Activated CD4-positive, alpha-beta T cell treated with anti-CD3 and anti-CD28 coated beads, Interleukin-2, amount 10 ng/mL, durations not matched to agents 24 days and 14 days (primary cell): ENCODE measurements at places on chromosomes 4 and X.

DNA sequence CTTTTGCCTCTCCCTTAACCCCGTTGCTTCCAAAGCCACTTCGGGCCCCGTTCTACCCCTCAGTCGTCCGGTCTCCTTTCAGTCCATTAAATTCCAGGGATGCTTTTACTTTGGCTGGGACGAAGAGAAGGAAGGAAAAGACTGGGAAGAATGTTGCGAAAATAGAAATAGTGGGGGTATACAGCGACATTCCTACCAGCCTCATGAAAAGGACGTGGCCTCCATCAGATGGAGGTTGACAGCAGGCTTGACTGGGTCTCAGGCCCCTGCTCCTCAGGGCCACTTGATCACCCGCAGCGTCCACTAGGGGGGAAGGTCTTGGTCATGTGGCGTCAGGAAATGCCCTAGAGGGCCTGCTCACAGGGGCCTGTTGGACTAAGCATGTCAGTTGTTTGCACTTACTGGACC is 657 bp upstream of the ANKRD50 start:
- peak; percentile 58 for DNase-seq

DNA sequence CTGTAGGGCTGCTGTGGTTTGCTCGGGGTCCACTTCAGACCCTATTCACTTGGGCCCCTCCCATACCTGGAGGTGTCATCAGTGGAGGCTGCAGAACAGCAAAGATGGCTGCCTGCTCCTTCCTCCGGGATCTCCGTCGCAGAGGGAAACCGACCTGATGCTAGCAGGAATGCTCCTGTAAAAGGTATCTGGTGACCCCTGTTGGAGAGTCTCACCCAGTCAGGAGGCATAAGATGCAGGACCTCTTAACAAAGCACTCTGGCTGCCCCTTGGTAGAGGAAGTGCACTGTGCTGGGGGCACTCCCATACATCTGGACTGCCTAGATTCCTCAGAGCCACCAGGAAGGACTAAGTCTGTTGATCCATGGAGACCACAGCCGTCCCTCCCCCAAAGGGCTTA is 296.9 kb downstream of the GRID2 start:
- DNase-seq: no peak

DNA sequence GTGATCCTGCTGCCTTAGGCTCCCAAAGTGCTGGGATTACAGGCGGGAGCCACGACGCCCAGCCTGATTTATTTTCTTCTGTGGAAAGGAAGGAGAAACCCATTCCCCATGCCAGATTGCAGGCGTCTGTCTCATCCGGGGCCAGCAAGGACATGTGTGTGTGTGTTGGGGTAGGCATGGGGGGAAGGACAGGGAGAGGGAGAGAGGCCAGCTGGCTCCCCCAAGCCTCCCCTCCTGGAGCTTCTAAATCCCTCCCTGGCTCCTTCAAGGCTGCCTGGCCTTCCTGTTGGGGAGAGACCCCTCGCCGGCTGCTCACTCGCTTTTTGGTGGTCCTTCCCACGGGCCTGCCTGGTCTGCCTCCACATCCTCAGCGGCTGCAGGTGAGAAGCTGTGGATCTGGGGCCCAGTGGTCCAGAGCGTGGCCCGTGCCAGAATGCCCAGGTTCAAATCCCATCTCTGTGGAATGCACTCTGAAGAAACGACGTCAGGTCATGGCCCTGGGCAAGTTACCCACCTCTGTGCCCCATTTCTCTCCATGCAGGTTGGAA is 1.3 kb upstream of the PLXNB3 start:
- DNase-seq: no peak

DNA sequence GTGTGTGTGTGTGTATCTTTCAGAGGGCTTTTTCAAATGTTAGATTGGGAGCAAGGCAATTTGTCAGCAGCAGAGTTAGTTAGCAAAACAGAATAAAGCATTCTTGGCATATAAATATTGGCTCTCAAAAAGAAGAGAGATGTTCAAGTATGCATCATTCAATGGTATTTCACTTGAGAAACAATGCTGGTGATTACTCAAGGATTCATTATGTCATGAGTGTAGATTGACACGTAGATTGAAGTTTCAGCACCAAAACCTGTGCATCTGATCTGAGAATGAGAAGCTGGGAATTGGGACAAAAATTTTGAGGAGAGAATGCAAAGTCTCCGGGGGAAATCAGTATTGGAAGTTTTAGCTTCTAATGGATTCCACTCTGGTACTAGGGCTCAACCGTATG is 241.4 kb downstream of the FRMPD4 start:
- DNase-seq: no peak

- no peak for DNase-seq
These were observed 238.9 kb downstream of the MAML3 start for GRCh38 chr4:139915037-139915436.

GRCh38 chrX:49257846-49258748 is 6.4 kb downstream of the FOXP3 start:
- peak; percentile 63 for DNase-seq

- no peak for DNase-seq
These were observed 100.2 kb downstream of the KLHL13 start for GRCh38 chrX:118016422-118016821.

DNA sequence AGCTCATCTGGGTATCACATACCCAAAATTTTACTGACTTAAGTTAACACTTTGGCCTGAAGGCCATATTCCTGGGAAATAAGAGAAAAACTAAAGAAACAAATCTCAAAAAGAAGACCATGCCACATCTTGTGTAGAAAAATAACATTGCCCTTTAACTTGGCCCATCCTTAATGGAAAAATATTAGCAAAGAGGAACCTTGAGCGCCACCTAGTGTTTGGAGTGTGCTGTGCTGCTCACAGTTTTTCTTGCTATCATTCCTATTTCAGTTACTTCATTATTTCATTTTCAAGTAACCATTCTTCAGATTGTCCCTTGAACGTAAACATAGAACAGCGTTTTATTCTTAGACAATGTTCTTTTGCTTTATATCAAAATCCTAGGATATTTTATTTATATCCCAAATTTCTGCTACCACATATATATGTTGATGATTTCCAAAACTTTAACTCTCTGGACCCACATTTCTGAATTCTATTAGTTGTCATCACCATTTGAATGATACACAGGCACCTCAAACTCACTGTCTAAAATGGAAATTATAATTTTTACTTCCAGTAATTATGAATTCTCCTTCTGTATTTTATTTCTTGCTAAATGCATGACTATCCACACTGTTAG is 999.0 kb upstream of the ADGRL3 start:
- peak; percentile 75 for DNase-seq

DNA sequence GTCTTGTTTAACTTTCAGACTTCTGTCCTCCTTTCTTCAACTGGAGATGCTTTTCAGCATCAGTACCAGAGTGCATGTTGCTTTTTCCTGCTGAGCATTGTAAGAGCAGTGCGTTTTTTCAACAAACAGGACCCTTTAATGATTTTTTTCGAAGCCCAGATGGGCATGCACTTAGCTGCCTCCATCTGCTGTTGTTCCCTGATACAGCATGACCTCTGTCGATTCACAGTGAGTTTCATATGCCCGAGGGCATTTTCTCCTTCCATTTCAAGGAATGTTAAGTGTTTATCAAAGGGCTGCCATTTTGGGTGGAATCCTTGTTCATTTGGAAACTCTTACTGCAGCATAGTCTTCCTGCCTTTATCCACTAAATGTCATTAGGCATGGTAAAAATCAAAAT is 428.6 kb downstream of the DTHD1 start:
- DNase-seq: no peak

GRCh38 chrX:118761939-118762707 is 34.7 kb downstream of the IL13RA1 start:
- DNase-seq: no peak

GRCh38 chr4:82499738-82500434 is 61.9 kb downstream of the TMEM150C start:
- DNase-seq: no peak

DNA sequence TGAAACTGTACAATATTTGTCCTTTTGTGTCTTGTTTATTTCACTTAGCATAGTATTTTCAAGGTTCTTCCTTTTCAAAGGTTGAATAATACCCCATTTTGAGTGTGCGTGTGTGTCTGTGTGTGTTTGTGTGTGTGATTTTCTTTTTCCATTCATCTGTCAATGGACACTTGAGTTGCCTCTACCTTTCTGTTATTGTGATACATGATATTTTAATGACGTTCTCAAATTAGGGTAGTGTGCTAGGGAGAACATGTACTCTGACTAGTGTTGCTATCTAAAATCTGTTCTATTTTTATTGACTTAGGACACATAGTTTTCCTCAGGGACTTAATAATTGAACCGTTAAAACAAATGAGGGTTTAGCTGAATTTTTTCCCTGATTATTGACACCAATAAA is 9.9 kb downstream of the MMRN1 start:
- no peak for DNase-seq

DNA sequence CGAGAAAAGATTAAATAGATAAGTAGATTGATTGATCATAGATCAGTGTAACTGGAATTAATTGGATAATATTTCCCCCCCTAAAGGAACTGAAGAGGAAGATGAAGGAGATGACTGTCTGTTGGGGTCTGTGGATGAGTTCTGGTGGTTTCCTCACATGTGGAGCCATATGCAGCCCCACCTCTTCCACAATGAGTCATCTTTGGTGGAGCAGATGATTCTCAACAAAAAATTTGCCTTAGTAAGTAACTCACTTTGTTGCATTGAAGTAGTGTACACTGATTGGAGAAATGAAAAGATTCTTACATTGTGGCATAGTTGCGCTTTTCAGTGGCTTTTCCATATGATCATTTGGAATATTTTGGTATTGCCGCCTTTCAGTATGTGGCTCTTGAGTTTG is 80.4 kb downstream of the NDST3 start:
- no peak for DNase-seq

DNA sequence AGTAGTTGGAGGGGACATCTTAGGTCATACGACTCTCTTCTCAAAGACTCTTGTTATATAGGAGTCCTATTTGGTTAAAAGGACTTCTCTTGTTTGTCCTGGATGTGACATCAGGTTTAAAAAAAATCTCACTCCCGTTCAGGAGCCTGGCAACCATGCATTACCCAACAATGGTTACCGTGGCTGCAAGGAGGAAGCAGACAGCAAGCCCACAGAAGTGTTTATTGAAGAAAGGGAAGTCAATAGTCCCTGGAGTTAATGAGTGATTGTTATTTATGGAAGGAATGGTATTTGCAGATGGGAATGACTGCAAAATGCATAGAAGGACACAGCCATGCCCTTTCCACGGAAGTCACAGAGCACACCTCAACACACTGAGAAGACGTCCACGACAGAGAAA is 75.9 kb upstream of the ENPP6 start:
- DNase-seq: peak; percentile 66

DNA sequence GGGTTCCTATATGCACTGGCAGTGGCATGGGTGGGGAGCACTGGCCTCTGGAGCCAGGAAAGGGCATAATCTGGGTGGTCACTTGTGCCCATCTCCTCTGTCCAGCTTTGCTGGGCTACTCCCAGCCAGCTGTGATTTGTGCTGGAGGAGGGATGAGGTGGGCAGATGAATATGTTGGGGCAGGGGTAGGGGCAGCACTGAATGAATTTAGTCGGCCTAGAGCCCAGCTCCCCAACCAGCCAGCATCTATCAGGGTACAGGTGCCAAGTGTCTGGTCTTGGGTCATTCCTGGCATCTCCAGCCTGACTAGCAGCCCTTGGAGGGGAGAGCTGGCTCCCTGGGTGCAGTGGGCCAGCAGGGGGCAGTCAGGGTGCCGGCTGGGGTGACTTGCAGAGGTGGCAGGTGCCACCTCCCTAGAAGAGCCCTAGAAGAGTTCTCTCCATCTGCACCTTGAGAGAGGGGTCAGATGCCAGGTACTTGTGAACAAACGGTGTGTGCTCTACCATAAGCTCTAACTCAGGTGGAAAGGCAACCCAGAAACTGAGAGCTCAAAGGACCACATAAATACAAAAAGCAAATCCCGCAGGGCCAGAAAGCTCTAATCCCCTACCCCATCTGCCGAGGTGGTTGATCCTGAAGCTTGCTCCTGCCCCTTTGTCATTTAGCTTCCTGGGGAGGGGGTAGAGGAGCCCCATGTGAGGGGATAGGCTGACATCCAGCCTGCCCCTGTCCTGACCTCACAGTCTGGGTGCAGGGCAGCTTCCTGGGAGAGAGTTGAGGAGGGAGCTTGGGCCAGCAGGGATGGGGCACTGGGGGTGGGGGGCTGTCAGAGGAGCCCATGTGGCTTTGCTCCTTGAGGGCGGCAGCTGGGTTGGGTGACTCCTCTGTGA is 2.2 kb downstream of the SORCS2 start:
- peak; percentile 71 for DNase-seq

GRCh38 chrX:41796046-41796445 is 72.1 kb downstream of the GPR82 start:
- DNase-seq: no peak

DNA sequence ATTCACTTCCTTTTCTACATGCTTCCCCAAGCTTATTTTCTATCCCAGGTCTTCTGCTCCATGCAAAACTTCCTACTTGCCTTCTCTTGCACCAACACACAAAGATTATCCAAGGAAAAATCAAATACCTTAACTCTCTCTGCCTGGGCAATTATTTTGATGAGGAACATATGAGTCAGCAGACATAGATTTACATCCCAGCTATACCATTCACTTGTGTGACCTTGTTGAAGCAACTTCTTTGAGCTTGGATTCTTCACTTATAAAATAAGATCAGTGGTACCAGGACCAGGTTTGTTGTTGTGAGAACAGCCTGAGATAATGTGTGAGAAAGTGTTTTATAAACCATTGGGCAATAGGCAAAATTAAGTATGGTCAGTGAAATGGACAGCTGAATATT is 39.1 kb upstream of the TMEM192 start:
- DNase-seq: no peak

DNA sequence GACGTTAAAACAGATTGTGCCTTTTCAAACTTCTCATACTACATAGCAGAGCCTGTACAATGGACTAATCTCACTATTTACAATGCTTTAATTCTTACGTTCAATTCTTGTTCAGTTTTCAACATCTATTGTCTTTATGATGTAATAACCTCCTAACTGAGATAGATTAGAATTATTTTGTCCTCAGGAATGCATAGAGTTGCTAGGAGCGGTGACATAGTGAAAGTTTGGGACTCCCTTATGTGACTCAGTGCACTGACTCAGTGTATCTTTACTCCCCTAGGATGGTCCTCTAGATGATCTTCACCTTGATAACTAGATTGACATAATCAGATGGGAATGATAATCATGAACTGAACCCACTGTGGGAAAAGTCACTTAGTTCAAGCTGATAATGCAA is 151.5 kb downstream of the VEGFC start:
- DNase-seq: no peak

DNA sequence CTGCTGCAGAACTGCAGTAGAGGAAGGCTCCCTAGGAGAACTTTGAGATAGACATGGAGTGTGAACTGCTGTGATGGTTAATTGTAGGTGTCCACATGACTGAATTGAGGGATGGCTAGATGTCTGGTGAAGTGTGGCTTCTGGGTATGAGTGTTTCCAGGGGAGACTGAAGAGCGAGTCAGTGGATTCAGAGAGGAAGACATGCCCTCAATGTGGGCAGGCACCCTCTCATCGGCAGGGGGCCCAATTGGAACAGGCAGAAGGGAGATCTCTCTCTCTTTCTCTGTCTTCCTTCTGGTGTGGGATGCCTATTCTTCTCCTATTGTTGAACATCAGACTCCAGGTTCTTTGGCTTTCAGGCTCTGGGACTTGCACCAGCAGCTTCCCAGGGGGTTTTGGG is 304.7 kb upstream of the GATB start:
- no peak for DNase-seq

- peak; percentile 52 for DNase-seq
These were observed 276.8 kb downstream of the FBXW7 start for GRCh38 chr4:152258804-152259708.

GRCh38 chr4:175281894-175282293 is 363.7 kb downstream of the ADAM29 start:
- DNase-seq: no peak

- DNase-seq: no peak
These were observed 133.3 kb upstream of the ZIC3 start for GRCh38 chrX:137432609-137433008.
